ENCODE measurements at places on chromosomes 3 and 15.

- no peak for DNase-seq
Measured at GRCh38 chr3:16512435-16513140, 911 bp downstream of the RFTN1 start.

GRCh38 chr15:95795386-95795785, 535.1 kb upstream of the NR2F2 start:
- no peak for DNase-seq

GRCh38 chr3:179972881-179973423, 63.8 kb downstream of the PEX5L start:
- no peak for DNase-seq

GRCh38 chr3:7543294-7543880, 682.5 kb downstream of the GRM7 start:
- DNase-seq: no peak

DNA sequence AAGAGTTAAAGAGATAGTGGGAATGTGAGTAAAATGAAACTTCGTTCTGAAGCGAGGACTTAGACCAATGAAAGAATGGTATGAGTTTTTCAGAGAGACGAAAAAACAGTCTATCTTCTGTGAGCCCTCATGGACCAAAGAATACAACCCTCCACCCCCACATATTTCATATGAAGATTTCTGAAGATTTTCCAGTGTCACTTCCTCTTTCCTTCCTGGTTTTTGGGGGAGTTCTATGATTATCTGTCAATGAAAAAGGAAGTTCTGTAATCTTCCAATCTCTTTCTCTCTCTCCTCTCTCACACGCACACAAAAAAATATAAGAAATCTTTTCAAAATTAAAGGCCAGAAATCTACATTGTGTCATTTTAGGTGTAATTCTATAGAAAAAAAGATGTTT, 27.7 kb downstream of the CMSS1 start:
- DNase-seq: no peak

- DNase-seq: no peak
Measured at GRCh38 chr15:88747111-88747510, 56.1 kb upstream of the ACAN start.

Data from kidney glomerular epithelial cell (primary cell).